ENCODE measurements at places on chromosomes 5 and 9.

GRCh38 chr9:128323212-128323730, 632 bp downstream of the COQ4 start:
- no peak for DNase-seq

- DNase-seq: no peak
These were observed 99.3 kb upstream of the LHFPL2 start for GRCh38 chr5:78747705-78748359.

DNA sequence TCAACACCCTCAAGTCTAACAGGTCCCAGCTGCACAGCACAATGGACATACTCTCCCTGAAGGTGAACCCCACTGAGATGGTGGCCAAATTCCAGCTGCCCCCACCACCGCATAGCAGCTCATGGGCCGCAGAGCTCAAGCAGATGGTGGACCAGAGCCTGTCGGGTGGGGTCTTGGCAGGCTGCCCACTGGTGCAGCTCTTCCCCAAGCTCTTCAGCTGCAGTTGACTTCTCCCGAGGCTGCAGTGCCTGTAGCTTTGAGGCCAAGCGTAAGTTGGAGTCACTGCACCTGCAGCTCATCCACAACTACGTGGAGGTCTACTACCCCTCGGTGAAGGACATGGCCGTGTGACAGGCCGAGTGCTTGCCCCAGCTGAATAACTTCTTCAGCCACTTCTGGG, 56.6 kb upstream of the SPTLC1 start:
- DNase-seq: peak; percentile 9

GRCh38 chr5:78552729-78553342, 95.7 kb downstream of the LHFPL2 start:
- DNase-seq: no peak

DNA sequence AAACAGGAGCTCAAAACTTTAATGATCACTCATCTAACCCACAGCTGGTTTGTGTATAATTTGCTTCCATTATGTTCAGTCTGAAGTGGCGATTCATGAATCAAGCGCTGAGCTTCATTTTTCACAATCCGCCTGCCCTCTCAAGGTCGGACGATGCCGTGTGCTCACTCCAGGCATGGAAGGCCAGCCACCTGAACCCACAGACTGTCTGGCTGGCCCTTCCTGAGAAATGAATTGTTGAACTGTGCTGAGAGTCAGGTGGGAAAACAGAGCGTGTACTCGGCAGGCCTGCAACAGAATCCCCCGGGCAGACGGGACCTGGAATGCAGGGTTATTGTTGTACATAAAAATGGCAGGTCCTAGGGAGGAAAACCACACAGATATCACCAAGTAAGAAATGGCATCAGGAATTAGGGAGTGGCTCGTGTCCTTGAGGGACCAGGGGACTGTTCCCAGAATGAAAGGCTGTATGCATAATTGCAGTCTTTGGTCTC, 375.7 kb downstream of the IRX2 start:
- DNase-seq: no peak

DNA sequence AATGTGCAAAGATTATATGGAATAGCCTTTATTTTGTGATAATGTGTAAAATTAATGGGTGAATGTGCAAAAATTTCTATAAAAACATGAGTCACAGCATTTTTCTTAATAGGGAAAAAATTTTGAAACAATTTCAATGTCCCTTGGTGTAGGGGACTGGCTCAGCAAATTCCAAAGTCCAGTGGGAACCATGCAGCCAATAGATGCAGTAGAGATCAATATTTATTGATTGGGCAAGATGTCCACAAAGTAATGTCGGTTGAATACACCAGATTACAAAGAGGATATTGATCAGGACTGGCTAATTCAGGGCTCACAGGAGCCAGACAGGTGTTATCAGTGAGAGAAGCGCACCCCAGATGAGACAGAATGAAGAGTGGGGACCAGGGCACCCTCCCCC, 62.5 kb downstream of the AMBP start:
- no peak for DNase-seq

- DNase-seq: no peak
These were observed 75.7 kb downstream of the PTCH1 start for GRCh38 chr9:95441081-95441480.

GRCh38 chr5:157867751-157868387, 8.9 kb upstream of the CLINT1 start:
- DNase-seq: no peak

GRCh38 chr5:35186749-35187148, 43.5 kb downstream of the PRLR start:
- no peak for DNase-seq

DNA sequence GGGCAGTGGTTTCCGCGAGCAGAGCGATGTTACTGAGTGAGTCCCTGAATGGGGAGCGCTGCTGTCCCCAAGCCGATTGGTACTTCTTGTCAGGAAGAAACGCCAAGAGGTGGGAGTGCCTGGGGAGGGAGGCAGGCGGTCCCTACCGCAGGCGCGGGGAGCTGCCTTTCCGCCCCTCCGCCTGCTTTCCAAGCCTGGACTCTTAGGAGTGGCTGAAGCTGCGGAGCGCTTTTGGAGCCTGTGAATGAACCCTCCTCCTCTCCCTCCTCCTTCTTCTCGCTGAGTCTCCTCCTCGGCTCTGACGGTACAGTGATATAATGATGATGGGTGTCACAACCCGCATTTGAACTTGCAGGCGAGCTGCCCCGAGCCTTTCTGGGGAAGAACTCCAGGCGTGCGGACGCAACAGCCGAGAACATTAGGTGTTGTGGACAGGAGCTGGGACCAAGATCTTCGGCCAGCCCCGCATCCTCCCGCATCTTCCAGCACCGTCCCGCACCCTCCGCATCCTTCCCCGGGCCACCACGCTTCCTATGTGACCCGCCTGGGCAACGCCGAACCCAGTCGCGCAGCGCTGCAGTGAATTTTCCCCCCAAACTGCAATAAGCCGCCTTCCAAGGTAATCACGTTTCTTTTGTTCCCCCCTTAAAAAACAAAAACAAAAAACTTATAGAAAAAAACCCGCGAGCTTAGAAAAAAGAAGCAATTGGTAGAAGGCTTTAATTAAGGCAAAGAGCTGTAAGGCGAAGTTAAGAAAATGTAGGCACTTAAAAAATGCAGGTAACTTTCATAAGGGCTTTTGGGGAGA, at the start of gene VCAN:
Gene VCAN, plus strand, starts transcription at position 340 of the 808 bp plus-strand sequence. CDS start 11,775 bp downstream, outside the sequence.
- no peak for DNase-seq

DNA sequence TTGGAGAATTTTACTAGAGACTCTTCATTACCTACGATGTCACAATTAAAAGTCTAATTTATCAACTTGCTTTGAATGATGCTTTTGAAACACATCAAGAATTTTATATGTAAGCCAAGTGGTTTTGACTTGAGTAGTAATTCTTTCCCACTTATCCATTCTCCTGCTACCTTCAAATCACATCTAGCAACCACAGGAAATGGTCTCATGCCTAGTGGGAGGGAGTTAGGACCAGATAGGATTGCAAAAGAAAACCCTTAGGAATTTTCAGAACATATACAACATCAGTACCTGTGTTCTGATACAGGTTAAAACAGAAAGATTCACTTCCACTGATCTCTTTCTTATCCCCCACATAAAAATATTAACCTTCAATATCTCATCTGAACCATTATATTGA, 260.4 kb downstream of the CWC27 start:
- DNase-seq: no peak

DNA sequence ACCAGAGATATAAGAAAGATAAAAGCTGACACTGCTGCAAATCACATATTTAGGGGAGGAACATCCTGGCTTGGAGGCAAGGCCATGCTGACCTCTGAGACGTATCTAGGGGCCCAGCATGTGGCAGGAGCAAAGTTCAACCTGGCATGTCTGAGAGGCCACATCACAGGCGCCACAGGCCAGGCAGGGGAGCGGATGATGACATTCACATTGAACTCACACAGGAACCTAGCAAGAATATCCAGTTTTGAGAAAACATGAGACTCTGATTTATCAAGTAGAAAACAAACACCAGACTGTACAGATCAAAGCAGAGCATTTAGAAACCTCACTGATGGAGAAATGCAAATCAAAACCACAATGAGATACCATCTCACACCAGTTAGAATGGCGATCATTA, 64.2 kb upstream of the STK32A start:
- DNase-seq: peak; percentile 63

GRCh38 chr5:148388696-148389095, 4.9 kb downstream of the FBXO38 start:
- no peak for DNase-seq

- no peak for DNase-seq
These were observed 52.4 kb downstream of the MRPS27 start for GRCh38 chr5:72267685-72268084.

- DNase-seq: no peak
These were observed 47.5 kb downstream of the BARX1 start for GRCh38 chr9:93907551-93908199.

DNA sequence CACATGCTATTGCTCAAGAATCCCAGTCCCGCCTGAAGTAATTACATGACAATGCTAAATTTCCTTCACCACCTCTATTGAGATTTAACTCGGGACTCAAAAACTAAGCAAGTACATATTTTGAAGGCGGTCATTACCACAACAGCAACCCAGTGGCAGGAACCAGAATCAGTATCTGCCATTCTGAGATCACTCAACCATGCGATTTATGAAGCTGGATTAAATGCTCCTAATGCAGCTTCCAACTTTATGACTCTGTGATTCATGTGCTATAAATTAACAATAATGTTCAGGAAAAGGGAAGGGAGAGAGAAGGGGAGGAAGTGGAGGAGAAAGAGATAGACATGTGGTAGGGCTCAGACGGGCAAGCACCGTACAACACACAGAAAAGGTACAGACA, 194.7 kb downstream of the DNAH5 start:
- DNase-seq: no peak

DNA sequence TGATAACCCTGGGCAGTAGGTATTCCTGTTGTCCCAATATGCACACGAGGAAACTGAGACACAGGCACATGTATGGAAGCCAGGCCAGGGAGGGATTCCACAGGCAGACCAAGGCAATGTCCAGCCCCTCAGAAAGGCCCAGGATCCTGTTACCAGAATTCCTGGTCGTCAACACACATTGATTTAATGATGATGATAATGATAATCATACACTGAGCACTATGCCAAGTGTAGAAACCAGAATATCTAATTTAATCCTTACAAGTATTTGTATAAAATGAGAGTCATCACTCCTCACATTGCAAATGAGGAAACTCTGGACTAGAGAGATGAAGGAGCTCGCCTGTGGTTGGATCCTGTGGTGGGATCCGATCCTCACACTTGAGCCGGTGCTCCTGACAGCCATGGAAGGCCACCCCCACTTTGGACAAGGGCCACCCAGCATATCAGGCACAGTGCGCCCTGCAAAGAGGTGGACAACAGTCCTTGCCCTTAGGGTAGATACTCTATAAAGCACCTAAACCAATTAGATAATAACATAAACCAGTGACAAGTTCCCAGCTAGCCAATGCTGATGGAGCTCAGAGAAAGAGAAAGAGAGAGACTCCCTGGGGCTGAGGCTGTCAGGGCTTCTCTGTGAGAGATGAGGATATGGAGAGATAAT, 185.3 kb downstream of the SLIT3 start:
- no peak for DNase-seq

DNA sequence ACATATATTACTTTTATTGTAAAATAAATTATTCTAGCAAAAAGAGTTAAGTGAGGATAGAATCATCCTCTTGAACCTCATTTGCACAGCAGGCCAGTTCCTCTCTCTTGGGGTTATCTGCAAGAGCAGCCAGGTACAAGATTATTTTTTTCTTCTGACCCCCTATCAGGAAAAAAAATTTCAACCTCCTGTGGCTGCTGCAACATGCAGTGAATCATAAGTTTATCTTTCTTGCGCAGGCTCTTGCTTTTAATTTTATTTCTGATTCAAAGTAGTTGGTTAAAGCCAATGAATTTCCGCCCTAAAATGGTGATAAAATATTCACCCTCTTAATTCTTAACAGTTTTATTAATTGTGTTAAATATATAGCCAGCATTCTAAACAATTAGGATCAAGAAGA, 69.7 kb upstream of the PPP3R2 start:
- DNase-seq: no peak

DNA sequence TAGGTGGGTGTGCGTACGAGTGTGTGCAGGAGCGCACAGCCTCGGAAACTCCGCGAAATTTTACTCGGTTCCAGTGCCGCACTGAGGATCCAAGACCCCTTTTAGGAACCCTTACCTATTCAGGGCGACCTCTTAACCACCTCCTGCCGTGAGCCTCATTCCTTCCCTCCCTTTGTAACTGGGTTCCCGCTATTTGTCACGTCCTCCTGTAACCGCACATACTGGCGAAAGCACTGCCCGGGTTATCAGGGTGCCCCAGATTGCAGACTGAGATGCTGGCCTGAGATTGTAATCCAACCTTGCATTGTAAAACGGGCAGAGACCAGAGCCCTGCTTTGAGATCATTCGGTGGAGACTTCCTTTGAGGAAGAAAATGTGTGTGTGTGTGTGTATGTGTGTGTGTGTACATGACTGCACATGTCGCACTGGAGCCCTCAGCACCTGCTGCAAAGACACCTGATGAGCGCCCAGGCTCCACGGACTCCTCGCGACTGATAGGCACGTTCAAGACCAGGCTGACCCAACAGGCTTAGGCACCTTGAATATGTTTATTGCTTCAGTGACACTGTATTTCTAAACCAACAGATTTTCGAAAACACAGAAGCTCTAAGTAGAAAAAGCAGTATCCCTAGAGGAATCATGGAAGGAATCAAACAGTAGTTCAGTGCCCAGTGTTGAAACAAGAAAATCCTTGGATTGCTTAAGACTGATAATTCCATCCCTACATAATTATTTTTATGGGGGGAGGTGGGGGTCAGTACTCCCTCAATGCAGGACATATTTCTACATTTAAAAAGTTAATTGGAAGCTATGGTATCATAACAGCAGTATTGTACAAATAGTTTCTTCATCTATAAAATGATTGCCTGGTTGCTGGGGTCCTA, 86.5 kb upstream of the TNFAIP8 start:
- DNase-seq: peak; percentile 56

DNA sequence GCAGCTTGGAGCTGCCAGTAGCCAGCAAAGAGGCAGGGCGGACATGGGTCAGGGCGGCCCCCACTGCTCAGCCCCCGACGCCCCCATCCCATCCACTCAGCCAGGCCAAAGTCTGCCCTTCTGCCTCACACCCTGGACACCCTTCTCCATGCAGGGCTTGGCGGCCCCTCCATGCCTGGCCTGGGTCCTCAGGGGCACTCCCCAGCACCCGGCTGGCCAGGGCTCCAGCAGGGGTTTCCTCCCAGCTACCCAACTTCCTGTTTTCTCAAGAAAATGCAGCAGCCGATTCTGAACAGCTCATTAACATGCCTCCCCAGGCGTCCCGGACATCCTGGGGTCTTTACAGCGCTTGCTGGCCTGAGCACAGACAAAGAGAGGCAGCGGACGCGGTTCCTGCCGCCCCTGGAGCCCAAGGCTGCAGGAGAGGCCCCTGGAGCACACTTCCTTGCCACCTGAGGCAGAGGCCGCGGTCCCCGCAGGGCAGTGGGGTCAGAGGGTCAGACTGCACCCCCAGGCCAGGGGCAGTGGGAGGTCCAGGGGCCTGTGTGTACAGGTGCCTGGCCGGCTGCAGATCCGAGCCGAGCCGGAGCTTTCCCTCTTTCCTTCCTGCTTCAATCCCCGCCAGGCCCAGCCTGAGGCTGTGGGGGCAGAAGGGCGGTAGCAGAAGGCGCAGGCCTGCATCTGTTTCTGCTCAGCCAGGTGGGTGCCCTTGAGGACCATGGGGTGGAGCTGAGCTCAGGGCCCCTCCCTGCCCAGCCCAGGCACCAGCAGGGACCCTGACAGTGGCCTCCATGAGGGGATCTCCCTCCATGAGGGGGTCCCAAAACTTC, 18.7 kb upstream of the NRARP start:
- DNase-seq: peak; percentile 63

Data from NCI-H146 (cell line).